ENCODE measurements at places on chromosomes 12 and 14.

DNA sequence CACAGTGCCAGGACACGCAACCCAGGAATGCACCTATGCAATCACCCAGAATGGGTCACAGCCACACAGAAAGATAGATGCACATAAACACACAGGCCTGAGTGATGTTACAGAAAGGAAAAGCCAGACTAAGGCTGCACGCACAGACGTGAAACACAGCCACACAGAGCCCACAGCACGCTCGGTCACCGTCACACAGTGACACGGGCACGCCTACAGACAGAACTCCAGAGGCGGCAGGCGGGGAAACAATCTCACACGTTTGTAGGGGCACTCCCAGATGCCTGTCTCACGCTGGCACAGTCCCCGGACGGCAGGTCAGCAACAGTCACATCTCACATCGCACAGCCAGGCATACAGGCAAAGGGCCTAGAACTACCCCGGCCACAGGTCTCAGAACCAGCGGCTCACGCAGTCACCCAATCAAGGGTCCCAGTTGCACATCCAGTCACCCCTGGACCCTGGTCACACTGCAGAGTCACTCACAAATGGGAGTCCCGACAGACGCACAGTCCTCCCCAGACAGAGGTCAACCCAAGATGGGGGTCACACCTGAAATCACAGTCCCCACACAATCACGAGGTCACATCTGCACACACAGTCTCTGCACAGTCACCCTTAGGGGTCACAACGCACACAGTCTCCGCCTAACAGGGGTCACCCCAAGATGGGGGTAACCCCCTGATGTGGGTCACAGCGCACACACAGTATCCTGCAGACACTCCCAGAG, 790 bp downstream of the SSH1 start:
- DNase-seq = no peak

DNA sequence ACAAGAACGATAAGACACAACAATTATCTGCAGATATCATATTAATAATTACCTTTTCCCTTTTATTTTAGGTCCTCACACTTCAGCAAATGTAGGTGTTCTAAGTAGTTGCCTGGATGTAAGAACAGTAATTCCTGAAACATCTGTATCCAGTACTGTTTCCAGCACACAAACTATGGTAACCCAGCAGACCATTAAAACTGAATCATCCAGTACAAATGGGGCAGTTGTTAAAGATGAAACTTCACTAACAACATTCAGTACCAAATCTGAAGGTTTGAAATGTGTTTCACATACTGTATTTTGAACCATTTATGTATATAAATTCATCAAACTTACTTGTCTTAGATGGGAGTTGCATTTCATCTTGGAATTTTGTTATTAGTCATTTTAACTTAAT, 31.0 kb downstream of the HCFC2 start:
- no peak for DNase-seq

GRCh38 chr12:107328442-107329133, 235.2 kb upstream of the CRY1 start:
- no peak for DNase-seq

- DNase-seq = no peak
Measured at GRCh38 chr14:53043027-53043581, 92.3 kb upstream of the FERMT2 start.

DNA sequence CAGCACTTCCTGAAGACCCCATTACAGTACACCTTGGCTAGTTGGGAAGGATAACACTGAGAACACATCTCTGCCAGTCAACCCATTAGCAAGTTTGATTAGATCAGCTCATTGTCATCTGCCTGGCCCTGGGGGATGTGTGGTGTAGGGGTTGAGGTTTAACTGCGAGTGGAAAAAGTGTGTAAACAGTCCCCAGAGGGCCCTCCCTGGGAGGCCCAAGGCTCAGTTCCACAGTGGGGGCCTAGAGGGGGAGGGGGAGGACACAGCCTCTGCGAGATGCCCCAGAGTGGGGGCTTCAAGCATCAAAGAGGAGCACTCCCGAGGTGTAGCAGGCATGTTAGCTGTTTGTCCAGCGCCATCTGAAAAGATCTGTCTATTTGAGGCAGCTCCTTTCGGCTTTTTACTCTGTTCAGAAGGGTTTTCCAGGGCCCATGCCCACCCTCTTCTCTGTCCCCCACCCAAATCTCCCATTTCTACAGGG, 344 bp downstream of the LPAR5 start:
- DNase-seq = peak; percentile 83

DNA sequence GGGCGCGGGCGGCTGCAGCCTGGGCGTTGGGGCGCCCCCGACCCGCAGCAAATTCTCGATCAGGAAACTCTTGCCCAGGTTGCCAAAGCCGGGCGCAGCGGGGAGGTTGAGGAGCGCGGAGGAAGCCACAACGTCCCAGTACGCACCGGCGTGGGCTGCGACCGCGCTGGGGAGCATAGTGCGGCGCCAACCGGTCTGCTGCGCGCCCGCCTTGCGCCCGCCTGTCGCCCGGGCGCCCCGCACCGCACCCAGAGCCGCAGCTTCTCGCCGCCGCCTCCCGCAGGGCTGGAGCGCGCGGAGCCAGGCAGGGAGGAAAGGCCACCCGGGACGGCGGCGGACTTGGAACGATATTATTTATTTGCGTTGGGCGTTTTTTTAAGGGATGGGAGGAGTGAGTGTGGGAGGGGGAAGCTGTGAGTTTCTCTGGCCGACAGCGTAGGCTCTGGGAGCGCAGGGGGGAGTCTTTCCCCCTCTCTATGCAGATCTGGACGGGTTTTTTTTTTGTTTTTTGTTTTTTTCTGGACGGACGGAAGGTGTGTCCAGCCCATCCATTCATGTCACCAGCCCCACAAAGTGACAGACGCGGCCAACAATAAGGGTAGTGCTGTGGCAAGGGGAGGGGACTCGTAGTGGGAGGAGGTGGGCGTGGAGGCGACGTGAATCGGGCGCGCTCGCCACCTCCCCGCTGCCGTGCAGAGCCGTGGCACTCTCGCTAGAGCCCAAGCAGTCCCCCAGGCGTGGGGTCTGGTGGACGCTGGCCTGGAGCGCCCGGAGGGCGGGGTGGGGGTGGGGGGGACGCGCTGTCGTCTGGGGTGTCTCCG, at the start of gene DBX2:
DBX2 (minus strand) TSS at position 349 of the 821 bp plus-strand sequence; CDS start at position 177, 172 bp downstream.
- no peak for DNase-seq

Measured in Jurkat, Clone E6-1 (cell line).